ENCODE measurements at places on chromosomes 11 and 22.

GRCh38 chr22:45852826-45853225, 124.1 kb downstream of the WNT7B start:
- DNase-seq: no peak

DNA sequence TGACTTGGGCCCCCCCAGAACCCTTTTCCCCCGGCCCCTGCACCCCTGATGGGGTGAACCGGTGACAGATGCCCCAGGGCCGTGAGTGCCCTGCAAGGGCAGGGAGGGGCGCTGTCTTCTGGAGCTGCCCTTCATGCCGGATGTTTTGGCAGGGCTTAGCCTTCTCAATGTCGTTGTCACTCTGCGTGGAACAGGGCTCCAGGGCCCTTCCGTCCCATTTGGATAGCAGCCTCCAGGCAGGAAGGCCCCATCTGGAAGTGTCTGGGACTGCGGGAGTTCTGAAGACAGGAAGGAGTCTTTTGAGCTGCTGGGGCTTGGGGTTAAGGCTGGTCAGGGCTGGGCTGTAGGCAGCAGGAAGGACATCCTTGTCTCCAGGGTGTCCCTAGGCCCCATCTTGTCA, 4.6 kb downstream of the FRMD8 start:
- DNase-seq: no peak

DNA sequence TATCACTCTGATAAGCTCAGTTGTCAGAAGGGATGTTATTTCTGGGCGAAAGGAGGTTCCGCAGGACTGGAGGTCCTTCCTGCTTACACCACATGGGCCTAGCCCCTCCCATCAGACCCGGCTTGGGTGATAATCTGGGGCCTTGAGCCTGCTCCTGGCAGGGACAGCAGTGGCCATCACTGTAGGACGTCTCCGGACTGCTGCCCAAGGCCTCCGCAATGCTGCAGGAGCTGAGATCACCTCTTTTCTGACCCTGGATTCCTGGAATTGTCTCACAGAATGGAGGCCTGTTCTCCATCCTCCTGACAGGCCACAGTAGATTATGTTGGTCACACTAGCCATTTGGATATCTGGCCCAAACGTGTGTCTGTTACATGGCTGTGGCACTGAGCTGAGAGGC, 9.2 kb upstream of the BIK start:
- no peak for DNase-seq

GRCh38 chr11:765025-765801, 12.1 kb downstream of the GATD1 start:
- peak; percentile 70 for DNase-seq

GRCh38 chr11:114192841-114193389, 103.3 kb upstream of the NNMT start:
- DNase-seq: no peak

DNA sequence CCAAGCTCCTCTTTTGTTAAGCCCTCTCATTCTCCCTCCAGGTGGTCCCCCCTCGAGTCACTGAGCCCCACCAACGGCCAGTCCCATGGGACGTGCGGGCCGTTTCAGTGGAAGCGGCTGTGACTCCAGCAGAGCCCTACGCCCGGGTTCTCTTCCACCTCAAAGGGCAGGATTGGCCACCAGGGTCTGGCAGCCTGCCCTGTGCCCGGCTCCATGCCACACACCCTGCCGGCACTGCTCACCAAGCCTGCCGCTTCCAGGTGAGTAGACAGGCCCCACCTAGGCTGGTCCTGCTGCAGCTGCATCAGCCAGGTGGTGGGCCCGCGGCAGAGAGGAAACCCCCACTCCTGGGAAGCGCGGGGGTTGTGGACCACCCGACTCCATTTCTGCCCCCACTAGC, 3.3 kb downstream of the TMEM132A start:
- no peak for DNase-seq

All from activated CD4-positive, alpha-beta T cell treated with anti-CD3 and anti-CD28 coated beads, Interleukin-2, amount 50 U/mL, for 1 hour (primary cell).